ENCODE measurements at places on chromosomes 12 and 14.

DNA sequence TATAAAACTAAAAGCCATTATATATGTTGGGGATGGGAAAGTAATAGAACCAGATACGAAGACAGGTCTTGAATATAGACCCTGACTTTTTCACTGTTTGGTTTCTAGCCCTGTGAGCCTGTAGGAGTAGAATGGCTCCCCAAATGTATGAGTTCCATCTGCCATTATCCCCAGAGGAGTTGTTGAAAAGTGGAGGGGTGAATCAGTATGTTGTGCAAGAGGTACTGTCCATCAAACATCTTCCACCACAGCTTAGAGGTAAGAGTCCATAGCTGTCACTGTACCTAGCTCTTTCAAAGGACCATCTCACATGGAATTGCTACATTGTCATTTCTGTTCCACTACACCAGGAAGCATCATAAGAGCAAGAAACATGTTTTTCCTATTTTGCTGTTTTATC lies 1.1 kb downstream of the NCAPD2 start:
- DNase-seq = no peak

DNA sequence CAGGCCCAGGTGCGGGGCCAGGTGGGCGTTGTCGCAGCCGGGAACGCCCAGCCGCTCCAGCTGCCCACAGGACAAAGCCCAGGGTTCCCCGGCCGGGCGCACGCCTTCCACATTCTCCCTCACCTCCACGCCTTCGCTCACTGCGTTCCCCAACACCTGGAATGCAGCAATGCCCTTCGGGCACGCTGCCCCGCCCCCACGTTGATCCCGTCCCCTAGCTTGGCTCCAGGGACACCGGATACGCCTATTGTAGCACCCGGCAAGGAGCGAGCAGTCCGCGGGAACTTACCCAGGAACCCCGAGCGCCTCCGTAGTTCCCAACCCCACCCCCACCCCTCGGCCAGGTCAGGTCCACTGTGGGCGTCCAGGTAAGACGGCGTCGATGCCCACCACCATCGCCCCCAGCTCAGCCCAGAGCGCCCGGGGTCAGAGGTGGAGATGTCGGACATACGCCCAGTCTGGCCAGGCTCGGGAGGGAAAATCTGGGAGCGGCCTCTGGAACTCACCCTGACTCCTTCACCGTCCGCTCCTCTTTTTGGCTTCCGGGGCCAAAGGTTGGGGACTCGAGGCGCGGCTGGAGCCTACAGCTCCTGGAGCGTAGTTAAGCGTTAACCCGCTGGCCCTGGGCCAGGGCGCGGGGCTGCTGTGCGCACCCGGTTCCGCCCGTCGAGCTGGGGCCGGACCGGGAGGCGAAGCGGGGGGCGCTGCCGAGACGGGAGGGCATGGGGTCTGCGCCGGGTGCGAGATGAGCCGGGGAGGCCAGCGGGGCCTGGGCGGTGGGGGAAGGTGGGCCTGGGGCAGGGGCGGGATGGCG lies 594 bp upstream of the CEP170B start:
- DNase-seq = no peak

DNA sequence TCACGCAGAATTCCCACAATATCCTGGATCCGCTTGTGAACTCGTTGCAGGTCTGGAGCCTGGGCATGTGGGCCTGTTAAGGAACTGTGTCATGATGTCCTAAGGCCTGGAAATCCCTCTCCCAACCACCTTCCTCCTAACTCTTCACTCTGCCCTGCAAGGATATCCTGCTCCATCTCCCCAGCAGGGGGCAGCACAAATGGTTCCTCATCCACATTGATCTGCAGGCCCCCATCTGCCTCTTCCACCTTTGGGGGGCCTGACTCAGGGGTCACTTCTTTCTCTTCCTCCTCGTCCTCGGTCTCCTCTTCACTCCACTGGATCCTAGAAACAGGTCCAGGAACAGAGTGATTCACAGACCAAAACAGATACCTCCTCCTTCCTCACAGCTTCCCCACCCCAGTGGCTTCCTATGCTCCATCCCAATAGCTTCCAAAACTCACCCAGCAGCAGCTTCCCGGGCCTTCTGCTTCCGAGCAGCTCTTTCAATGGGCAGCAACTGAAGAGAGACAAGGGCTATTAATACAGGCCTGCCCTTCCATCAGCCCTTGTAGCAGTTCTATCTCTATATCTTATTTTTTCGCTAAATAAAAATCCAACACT lies 4.5 kb downstream of the NOP2 start:
- DNase-seq = peak; percentile 59

- DNase-seq = no peak
Observed at GRCh38 chr12:1932264-1932777, 13.9 kb upstream of the CACNA2D4 start.

DNA sequence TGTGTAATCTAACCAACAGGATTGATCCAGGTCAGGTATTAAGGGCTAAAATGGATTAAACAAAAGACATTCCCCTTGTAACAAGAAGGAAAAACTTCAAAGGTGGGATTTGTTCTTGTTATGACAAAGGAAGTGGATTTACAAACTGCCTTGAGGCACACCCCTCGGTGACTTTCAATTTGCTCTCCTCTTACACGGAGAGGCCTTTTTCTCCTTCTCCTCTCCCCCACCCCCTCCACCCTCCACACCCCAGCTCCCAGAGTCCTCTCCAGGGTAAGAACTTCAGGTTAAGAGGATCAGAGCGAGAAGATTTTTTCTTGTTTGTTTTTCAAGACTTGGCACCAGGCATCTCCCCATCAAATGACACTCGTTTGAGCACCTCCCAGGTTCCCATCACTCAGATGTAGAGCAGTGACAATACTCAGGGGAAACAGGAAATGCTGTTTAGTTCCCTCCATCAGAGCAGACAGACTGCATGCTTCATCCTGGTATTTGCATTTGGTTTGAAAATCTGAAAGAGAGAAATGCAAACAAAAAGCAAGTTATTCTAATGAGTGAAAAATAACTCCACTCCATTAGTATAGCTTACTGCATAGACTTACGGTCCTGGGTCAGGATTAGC lies 77.6 kb upstream of the TMEM260 start:
- no peak for DNase-seq

DNA sequence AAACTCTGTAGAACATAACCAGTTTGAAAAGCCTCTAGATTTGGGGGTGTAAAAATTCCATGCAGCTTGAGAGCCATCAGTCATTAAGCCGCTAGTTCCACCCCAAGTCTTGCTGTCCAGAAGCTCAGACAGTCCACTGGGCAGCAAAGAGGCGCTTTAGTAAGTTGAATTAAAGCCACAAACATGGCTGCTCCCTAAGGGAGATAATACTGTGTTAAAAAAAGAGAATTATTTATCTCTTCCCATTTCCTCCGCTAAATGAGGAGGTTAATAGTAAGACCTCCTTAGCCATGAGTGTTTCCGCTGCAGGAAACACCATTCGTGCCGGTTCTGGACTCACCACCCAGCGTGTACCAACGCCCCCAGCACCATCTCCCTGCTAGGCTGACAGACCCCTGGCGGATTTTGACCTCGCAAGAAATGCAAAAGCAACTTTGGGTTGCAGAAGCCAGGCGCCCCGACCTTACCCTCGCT lies 536 bp downstream of the TM7SF3 start:
- DNase-seq = peak; percentile 30

GRCh38 chr12:120229487-120230325 lies 28.8 kb upstream of the RPLP0 start:
- no peak for DNase-seq

- DNase-seq = no peak
Observed at GRCh38 chr12:50778663-50779590, 15.0 kb downstream of the ATF1 start.

DNA sequence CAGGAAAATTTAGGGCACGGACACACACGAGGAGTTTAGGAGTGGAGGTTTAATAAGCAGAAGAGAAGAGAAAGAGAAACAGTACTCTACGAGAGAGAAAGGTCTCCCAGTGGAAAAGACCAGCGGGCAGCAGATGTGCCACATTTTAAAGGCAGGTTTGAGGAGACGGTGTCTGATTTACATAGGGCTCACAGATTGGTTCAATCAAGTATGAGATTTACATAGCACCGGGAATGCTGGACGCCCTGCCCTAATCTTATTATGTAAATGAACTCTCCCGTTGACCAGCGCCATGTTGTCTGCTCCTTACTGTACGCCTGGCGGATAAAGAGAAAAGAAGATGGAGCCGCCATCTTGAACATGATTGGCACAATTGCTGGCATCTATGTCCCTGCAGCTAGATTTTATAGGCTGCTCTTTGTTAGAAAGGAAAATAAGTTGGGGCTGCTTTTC lies 17.9 kb downstream of the NFKBIA start:
- DNase-seq = no peak

GRCh38 chr14:55847766-55848165 lies 267.8 kb downstream of the KTN1 start:
- no peak for DNase-seq

GRCh38 chr14:61696753-61697318 lies 1.5 kb downstream of the HIF1A start:
- no peak for DNase-seq

- no peak for DNase-seq
Observed at GRCh38 chr14:56857216-56857615, 46.9 kb upstream of the OTX2 start.

- no peak for DNase-seq
Observed at GRCh38 chr14:58283730-58284129, 14.6 kb upstream of the ARID4A start.

DNA sequence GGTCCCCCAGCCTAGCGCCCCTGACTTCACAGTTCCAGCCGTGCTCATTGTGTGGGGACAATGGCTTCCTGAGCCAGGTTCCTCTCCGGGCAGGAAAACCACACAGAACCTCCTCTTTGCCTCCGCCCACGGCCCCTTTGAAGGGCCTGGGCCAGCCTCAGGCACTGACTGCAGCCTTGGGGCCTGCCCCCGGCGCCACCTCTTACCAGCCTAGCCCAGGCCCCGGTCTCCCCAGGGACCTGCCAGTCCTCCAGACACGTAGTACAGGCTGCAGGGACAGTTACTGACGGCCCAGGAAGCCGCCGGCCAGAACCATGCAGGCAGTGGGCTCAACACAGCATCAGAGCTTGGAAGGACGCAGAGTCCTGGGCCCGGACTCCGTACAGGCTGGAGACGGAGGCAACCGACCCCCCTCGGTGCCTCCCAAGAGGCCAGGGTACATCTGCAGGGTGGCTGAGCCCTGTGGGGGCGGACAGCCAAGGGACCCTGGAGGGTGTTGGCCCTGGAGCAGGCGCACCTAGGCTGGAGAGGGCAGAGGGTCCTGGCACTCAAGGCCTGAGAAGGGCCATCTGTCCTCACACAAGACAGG lies 20.9 kb upstream of the NUDT14 start:
- DNase-seq = no peak

GRCh38 chr12:77167801-77168200 lies 102.4 kb upstream of the E2F7 start:
- no peak for DNase-seq

DNA sequence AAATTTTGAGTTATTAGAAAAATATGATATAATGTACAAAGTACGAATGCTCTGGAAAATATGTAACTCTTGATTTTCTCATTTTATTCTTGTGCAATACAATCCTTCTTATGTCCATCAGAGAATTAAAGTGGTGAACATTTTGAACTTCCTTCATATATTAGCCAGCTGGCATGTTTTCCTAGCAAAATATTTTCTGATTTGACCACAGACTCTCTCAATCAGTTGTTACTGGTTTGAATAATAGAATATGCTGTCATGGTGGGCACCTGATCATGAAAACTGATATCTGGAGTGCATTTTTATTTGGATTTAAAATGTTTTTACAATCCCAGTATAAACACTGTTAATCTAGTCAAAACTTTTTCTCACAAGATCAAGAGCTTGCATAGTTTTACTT lies 24.2 kb downstream of the PARPBP start:
- no peak for DNase-seq

Measured in activated CD8-positive, alpha-beta memory T cell treated with anti-CD3 and anti-CD28 coated beads for 48 hours (primary cell).